ENCODE measurements at places on chromosomes 16 and 17.
A peak's percentile ranks its signal among the peaks of the same experiment; 100 is the strongest.

DNA sequence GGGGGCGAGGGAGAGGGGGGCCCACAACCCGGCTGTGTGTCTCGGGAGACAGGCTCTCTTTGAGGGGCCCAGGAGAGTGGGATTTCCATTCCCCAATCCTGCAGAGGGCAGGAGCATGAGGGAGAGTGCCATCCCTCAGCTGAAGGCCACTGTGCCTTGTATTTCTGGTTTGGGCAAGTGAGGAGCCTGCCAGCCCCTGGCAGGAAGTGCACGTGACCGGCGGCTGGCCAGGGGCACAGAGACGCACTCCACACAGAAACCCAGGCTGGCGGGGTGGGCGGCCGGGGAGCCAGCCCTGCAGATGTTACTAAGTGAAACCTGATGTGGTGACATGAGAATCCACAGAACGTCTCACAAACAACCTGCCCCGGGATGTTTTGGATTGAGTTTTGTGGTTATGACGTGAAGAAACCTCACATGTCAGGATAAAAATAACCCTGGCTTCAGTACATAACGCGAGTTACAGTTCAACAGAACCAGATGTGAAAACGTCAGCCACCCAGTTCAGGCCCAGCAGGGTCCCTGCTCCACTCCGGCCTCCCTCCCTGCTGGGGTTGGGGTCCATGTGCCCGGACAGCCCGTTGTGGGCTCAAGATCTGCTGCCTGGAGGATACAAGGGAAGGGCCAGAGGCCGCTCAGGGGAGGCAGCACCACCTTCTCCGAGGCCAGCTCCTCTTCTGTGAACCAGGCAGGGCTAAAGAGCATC is 51.7 kb upstream of the MTSS2 start:
- no peak for DNase-seq

DNA sequence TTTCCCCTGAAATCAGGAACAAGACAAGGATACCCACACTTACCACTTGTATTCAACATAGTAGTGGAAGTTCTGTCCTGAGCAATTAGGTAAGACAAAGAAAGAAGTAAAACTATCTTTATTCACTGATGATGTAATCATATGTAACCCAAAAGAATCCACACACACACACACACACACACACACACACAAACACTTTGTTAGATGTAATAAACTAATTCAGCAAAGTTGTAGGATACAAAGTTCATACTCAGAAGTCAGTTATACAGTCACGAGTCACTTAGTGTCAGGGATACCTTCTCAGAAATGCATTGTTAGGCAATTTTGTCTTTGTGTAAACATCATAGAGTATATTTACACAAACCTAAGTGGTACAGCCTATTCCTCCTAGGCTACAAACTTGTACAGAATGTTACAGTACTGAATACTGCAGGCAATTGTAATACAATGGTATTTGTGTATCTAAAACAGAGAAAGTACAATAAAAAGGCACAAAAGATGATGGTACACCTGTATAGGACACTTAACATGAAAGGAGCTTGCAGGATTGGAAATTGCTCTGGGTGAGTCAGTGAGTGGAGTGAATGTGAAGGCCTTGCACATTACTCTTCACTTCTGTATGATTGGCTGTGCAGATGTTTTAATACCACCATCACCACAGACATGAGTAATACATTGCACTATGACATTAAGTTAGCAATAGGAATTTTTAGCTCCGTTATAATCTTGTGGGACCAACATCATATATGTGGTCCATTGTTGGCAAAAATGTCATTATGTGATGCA is 370.1 kb downstream of the ZFHX3 start:
- no peak for DNase-seq

GRCh38 chr17:46803544-46803943 is 14.9 kb downstream of the WNT3 start:
- DNase-seq: no peak

DNA sequence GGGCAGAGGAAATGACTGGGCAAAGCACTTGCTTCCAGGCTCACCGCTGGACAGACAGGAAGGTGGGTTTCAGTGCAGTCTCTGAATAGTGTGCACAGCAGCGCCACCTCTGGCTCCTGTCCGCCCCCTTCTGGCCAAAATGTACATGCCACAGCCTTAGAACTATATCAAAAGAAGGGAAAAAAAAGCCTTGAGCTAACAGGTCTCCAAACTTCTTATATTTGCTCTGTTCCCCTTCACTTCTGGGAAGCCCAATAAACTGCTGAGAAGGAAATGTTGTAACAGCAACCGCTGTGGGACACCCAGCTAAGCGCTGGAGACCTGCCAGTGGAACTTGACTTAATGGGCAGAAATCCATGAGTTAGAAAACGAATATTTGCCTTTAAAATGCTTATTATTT is 17.5 kb downstream of the COG7 start:
- DNase-seq: peak; percentile 60

DNA sequence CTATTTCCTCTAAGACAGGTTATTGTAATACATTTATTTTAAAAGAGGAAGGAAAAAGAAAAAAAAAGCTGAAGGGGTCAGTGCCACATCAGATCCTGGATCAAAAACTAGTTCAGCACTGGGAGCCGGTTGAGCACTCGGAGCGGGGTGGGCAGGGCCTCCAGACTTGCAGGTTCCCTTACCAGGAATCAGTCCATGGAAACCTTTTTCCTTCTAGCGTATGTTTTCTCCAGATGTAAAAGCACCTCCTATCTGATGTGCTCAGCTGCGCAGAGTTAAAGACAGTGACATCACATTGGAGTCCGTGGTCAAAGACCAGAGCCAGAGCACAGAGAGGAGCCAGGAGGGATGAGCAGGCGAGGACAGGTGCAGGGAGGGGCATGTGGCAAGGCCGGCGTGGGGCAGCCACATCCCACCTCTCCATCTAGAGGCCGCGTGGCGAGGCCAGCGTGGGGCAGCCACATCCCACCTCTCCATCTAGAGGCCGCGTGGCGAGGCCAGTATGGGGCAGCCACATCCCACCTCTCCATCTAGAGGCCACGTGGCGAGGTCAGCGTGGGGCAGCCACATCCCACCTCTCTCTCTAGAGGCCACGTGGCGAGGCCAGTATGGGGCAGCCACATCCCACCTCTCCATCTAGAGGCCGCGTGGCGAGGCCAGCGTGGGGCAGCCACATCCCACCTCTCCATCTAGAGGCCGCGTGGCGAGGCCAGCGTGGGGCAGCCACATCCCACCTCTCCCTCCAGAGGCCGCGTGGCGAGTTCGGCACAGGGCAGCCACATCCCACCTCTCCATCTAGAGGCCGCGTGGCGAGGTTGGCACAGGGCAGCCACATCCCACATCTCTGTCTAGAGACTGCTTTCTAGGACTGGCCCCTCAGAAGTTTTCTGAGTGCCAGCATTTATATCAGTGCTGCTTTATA is 166.8 kb upstream of the CHMP6 start:
- DNase-seq: no peak

DNA sequence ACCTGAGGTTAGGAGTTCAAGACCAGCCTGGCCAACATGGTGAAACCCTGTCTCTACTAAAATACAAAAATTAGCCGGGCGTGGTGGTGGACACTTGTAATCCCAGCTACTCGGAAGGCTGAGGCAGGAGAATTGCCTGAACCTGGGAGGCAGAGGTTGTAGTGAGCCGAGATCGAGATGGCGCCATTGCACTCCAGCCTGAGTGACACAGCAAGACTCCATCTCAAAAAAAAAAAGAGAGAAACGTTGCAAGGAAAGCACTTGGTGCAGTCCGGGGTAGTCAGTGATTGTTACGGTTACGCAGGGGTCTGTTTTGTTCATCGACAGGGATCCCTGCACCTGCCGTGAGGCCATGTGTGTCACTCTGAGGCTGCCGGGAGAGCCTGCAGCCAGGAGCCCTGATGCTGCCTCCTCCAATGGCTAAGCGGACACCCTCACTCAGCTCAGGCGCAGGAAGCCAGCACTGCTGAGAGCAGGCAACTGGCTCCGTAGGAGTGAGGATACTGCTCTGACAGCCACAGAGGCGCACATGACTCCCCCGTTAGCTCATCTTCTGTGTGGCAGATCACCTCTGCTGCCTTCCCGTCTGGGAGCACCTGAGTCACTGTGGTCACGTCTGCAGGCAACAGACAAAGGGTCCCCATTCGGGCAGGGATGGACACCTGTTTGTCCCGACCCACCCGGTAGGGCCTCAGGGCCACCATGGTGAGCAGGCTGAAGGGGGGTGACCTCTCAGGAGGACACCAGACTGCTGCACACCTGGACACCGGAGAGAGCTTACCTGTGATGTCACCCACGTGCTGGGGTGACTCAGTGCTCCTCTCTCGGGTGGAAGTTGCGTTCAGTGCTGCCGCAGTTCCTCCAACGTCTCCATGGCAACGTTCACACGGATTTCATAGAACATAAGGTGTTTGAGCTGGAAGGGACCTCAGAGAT is 5.2 kb upstream of the RAB26 start:
- no peak for DNase-seq

DNA sequence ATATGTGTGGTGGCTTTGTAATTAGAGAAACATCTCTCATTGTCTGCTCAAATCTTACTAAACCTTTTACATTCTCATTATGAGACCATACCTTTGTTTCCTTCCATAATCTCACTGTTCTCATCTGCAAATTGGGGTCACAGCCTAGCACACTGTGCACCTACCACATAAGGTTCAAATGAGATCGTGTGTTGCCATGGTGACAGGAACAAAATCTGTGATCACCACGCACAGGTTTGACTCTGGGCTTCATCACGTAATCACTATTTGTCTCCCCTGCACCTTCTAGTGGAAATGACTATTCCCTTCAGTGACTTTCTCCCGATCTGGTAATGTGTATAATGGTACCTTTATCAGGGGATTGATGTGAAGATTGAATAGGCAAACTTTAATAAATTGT is 26.1 kb downstream of the CDH8 start:
- no peak for DNase-seq

Data from NCI-H2029 treated with DMSO at 0.1 percent for 48 hours (cell line).